NCI-H1694 treated with DMSO at 0.1 percent for 48 hours (cell line): ENCODE measurements at places on chromosomes 13 and 19.

DNA sequence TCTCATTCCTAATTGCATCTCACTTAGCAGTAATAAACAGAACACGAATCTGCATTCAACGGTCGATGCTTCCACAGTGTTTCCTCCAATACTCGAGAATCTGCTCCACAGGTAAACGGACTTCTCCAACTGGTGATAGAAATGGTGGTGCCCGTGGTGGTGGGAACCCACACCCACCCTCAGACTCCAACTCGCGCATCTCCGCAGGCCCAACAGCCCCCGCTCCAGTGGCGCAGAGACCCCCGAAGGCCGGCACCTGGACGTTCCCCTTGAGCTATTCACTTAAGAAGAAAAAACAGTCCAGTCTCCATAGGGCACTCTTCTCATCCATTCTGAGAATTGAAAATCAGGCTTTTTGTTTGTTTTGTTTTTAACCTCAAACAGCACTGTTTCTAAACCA lies 13.8 kb upstream of the RASA3 start:
- no peak for DNase-seq

DNA sequence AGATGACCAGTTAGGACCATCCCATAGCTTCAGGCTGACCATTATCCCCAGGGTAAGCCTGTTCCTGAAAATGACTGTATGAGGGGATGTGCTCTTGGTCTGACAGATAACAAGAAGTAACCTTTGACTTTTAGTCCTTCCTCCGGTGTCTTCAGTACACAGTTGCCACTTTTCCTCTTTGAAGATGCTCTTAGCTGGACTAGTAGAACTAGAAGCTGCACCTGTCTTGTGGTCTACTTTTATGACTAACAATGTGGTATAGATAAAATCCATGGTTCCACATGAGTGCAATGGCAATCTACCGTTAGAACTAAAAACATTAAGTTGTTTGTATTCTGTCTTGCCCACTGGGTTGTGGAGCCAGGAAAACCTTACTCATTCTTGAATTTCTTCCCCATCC lies 5.9 kb upstream of the RUBCNL start:
- DNase-seq = no peak

DNA sequence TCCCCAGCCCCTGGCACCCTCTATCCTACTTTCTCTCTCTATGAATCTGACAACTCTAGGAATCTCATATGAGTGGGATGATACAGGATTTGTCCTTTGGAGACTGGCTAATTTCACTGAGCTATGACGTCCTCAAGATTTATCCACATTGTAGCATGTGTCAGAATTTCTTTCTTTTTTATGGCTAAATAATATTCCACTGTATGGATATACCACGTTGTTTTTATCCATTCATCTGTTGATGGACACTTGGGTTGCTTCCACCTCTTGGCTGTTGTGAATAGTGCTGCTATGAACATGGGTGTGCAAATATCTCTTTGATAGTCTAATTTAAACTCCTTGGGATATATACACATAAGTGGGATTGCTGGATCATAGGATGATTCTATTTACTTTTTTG lies 24.0 kb upstream of the INSR start:
- no peak for DNase-seq

GRCh38 chr19:54317108-54317964 lies 4.4 kb upstream of the LILRA5 start:
- no peak for DNase-seq

GRCh38 chr19:17734146-17734545 lies 14.9 kb downstream of the MAP1S start:
- no peak for DNase-seq

DNA sequence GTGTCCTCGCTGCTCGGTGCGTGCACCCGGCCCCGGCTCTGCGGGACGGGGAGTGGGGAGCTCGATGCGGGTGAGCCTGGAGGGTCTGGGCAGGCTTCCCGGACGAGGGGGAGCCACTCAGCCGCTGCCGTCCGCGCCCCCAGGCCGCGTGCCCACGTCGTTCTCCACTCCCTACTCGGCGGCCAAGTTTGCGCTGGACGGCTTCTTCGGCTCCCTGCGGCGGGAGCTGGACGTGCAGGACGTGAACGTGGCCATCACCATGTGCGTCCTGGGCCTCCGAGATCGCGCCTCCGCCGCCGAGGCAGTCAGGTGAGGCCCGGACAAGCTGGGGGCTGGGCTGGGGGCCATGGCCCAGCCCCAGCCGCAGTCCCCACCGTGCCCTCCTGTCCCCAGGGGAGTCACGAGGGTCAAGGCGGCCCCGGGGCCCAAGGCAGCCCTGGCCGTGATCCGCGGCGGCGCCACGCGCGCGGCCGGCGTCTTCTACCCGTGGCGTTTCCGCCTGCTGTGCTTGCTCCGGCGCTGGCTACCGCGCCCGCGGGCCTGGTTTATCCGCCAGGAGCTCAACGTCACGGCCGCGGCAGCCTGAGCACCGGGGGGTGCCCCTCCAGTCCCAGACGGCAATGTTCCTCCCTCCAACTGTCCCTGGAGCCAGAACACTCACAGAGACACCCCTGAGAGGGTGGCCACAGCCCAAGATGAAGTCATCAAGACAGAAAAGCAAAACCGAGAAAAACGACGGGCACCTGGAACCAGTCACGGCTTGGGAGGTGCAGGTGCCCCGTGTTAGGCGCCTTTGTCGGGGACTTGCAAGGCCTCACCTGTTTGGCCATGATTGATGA lies 2.5 kb upstream of the RPL36 start:
- no peak for DNase-seq

DNA sequence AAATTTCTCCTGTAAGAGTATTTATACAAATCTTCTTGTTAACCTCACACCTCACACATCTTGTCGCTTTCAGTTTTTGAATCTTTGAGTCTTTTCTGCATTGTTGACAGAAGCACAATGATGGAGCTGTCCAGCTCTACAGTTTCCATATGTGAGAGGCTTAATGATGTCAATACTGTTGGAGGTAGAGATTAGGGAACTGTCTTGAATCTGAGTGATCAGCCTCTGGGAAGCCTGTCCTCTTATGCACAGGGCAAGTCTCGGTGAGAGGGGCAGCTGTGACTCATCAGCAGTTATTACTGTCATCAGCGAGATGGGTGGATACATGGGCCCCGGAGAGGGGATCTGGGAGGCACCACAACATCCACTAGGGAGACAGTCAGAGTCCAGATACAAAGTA lies 4.6 kb upstream of the ITGBL1 start:
- no peak for DNase-seq

DNA sequence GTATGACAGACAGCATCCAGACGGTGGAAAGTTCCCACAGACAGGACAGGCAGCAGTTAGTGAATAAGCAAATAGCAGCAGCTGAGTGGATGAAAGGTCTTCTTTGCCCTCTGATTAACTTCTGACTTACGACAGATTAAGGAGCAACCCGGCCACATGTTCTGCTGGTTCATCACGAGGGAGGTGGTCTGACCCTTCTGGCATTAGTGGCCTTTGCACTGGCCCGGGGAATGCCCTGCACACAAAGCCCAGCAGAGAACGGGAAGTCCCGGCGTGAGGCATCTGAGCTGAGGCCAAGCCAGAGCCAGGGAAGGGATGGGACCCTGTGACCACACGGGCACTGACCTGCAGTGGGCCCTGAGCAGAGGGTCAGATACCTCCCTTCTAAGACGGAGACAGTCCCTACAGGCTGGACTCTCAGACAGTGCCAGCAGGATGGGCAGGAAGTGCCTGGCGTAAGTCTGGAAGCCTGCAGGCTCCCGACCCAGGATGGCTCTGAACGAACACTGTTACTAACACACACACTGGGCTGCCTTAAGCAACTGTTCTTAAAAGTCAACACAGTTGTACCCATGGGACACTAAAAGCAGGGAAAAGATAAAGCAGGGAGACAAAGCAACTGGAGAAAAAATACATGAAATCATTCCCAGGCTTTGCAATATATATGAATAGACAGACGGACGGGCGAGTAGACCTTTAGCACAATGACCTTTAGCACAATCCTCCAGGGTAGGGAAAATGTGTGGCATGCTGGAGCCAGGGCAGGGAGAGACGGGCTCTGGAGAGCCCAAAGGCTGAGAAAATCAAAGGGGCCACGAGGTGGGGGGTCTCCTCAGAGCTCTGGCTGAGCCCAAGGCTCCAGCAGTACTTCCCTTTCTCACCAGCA lies 6.3 kb downstream of the C19orf12 start:
- DNase-seq = no peak

DNA sequence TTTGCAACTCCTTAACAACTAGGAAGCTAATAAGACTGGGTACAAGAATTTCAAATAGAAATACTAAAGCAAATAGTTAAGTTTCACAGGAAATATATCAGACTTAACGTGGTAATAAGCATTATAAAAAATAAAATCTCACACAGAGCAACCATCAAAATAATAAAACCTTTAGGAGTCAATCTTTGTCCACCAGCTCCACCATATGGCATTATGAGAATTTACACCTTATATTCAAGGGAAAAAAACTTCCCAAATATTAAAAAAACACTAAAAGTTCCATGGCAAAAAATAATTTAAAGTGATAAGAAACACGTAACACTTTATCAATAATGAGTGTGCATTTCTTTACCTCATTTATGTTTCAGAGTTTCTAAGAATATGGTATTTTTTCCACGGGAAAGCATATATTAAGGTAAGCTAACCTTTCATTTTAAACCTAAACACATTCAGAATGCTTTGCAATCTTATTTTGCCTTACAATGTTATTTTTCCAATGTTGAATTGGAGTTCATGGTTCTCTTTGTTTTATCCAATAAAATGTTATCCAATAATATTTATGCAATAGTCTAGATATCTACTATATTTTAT lies 423.2 kb upstream of the SGCG start:
- no peak for DNase-seq

GRCh38 chr19:32599736-32600157 lies 18.8 kb downstream of the PDCD5 start:
- peak; percentile 71 for DNase-seq

DNA sequence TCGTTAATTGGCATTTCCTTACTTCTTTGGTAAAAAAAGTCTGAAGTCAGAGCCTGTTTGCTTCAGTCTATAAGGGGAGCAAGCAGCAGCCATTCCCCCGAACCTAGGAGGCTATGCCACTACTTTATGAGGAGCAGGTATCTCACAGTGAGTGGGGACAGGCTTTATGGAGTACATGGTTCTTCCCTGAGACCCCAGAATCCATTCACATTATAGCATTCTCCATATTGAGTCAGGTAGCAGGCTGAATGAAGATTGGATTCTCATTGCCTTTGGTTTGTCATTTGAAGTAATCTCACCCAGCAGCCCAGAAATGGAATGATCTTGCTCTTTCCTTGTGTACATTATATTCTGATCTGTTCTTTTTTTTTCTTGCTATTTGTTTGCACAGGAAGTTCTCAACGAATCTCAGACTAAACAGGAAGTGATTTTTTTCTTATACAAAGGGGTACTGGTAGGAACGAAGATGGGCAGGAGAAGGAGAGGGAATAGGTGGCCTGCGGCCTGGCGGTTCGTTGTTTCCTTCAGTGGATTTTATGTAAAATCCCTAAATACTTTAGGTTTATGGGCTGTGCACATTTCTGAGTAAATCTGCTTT lies 74.4 kb downstream of the ARHGAP35 start:
- no peak for DNase-seq

- peak; percentile 26 for DNase-seq
These were observed 36.1 kb downstream of the OLFM4 start for GRCh38 chr13:53064731-53065130.

DNA sequence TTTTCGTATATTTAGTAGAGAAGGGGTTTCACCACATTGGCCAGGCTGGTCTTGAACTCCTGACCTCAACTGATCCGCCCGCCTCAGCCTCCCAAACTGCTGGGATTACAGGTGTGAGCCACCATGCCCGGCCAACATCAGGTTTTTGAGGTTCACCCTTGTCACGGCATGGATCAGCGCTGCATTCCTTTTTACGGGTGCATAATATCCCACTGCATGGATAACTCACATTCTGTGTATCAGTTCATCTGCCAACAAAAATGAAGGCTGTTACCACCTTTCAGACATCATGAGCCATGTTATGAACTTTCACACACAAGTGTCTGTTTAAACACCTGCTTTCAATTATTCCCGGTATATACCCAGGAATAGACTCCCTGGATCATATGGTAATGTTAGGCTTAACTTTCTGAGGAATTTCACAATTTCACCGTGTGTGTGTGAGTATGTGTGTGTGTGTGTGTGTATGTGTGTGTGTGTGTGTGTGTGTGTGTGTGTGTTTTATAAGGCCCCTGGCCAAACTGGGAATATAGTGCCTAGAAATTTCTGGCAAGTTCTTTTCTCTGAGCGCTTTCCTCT lies 52.2 kb downstream of the AP1M1 start:
- DNase-seq = no peak

DNA sequence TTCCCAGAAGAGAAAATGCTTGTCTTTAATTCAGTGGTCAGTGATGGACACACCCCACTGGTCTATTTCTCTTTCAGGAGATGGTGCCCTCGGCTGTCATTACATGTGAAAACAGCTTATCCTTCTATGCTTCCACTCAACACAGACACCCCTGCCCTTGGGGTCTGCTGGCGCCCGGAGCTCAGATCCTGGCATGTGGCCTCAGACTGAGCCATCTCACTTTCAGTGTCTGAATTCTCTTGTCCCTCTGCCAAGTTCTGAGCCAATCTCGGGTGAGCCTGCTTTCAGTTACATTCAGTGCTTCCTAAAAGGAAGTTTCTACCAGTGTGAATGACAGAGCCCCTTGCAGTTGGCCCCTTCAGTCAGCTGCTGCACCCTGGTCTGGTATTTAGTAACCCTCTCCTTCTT lies 293.6 kb downstream of the DNAJC15 start:
- DNase-seq = peak; percentile 82

GRCh38 chr13:94318418-94318817 lies 161.1 kb downstream of the DCT start:
- no peak for DNase-seq

GRCh38 chr13:74794147-74794546 lies 659.9 kb upstream of the KLF12 start:
- DNase-seq = no peak

DNA sequence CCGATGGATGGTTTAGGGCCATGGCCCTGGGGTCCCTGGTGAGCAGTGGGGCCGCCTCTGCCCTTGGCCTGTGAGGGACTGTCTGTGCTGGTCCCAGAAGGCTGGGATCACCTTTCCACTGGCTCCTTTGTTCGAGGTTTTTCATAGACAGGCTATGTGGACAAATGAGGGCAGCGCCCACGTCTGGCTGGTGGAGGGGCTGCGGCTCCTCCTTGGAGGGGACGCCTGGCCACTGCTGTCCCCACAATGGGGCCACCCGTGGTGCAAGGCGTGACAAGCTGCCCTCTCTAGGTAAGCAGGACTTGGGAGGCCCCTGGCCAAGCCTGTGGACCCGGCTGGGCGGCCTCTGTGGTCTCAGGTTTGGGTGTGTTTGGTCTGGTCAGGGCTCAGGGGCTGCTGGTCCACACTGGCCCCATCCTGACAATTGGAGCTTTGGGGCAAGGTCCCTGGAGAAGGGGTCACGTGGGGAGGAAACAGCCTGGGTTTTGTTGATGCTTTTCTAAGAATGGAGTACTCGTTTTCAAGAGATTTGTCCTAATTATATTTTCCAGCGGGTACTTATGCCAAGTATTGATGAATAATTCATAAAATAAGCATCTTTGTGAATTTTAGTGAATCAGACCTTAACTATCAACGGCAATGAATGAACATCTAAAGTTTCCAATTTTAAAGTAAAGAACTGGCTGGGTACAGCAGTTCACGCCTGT lies 33.3 kb downstream of the MCF2L start:
- DNase-seq = peak; percentile 62
